ENCODE measurements at places on chromosomes 2 and 18.
A peak's percentile ranks its signal among the peaks of the same experiment; 100 is the strongest.

GRCh38 chr2:195543063-195543462, 114.0 kb upstream of the SLC39A10 start:
- DNase-seq, result no peak

- DNase-seq, result no peak
Measured at GRCh38 chr2:178954049-178954448, 95.9 kb downstream of the CCDC141 start.

DNA sequence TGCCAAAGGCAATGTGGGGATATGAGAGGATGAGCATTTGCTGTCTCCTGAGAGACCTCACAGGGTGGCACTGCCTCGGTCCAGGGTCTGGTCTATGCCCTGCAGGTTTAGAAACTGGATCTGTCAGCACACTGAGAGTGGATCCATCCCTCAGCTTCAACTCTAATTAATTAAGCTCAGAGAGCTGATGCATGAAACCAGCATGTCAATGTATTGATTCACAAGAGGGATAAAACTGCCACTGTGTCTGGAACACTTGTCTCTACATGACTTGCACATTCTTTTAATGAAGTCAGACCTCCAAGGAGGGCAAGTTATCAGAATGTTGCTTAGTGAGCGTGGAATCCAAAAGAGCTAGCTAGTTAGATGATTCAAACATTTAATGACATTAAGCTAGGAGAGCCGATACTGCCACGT, 22.5 kb upstream of the POLE4 start:
- DNase-seq, result no peak

GRCh38 chr18:57930476-57930875, 113.5 kb upstream of the NEDD4L start:
- no peak for DNase-seq

- no peak for DNase-seq
Measured at GRCh38 chr2:170891893-170892292, 37.2 kb upstream of the GORASP2 start.

DNA sequence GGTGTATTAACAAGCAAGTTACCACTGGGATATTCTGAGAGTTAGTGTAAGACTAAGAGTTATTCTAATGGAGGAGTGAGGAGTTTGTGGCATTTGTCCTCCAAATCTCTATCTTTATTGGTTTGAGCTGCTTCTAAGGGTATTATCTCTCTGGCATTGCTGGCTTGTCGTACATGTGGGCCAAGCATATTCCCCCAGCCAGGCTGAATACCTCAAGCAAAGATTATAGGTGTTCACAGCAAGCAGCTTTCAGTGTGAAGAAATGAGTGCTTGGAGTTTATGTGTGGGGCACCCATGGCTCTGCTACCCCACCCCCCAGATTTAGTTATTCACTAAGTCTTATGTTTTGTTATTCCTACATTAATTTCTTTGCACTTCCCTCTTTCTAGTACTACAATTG, 193.6 kb upstream of the FANCL start:
- no peak for DNase-seq

DNA sequence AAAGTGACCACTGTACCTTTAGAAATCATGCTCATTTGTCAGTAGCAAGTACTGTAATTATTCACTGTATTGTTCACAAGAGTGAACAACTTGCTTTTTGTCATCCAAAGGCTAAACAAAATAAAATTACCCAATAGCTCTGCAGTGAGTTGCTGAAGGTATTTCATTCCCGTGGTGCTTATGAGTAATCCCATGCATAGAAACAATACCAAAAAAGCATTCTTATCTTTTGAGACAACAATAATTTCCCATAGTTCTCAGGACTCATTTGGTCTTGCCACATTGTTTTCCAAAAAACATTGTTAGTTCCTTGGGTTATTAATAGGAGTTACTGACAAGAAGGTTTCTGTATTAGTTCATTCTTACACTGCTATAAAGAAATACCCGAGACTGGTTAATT, 503.2 kb upstream of the FAM98A start:
- DNase-seq, result no peak

GRCh38 chr2:58870704-58871103, 629.6 kb upstream of the FANCL start:
- peak; percentile 46 for DNase-seq

GRCh38 chr2:174025271-174026121, 60.3 kb upstream of the SP3 start:
- no peak for DNase-seq

GRCh38 chr2:210132239-210132638, 39.0 kb downstream of the KANSL1L start:
- DNase-seq, result no peak

- DNase-seq, result no peak
Measured at GRCh38 chr2:113887009-113887792, 2.7 kb upstream of the ACTR3 start.

DNA sequence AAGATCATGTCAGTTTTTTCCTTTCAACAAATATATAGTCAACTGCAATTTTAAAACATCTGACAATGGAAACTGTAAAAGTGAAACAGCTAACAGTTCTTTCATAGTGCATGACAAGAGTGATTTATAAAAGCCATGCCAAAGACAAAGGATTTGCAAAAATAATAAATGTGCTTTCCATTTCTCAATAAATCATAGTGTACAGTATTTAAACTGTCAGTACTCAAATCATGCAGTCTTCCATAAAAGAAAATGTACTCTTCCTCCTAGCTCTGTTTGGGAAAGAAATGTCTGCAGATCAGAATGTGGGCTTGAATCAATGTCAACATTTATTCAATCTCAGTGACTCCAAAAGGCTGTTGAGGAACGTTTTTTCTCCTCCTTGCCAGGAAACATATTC, 131.7 kb upstream of the PDE1A start:
- DNase-seq, result no peak

GRCh38 chr18:9708434-9709303, 568 bp downstream of the RAB31 start:
- DNase-seq, result no peak

DNA sequence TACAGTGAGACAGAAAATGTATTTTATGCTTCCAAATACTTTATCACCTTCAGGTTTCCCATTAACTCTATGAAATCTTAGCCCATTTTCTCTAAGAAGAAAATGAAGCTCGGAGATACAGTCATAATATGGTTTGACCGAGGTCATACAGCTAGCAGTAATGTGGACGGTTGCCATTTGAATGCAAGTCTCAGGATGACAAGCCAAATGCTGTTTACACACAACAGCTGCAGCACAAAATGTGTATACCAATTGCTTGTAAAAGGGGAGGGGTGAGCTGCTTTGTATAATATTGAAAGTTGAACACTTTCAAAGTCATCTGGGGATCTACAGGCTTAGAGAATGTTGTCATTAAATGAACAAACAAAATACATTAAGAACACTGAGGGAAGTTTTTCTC, 93.8 kb upstream of the FSIP2 start:
- no peak for DNase-seq

- no peak for DNase-seq
Measured at GRCh38 chr2:100739735-100740432, 80.1 kb upstream of the NPAS2 start.

- no peak for DNase-seq
Measured at GRCh38 chr2:73897934-73898333, 5.1 kb downstream of the ACTG2 start.

DNA sequence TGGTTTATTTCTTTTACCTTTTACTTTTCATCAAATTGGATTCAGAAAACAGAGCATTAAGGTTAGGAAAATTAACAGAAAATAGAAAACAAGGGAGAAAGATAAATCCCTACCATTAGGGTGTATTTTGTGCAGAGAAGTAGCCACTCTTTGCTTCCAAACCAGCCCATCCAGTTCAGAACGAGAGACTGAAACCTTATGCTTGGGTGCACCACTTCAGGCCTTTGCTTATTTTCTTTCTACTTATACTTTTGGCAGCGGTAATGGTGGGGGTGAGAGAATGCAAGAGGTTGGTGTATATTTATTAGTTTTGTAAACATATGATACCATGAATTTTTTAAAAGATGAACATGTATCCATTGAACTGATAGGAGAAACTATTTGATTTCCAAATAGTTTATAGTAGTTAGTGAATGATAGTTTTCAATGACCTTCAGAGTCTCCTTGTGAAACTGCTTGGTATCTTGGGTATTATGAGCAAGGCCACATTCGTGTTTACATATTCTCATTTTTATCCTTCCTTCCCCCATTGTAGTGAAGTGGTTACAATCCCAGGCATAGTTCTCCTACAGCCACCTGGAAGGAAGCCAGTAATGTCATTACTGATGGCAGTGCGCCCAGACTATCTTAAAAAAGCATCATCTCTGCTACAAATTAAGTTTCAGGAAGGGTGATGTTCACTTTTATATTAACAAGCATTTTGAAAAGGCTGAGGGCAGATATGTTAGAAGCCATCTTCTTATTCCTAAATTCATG, 60.8 kb downstream of the MFSD6 start:
- peak; percentile 31 for DNase-seq

DNA sequence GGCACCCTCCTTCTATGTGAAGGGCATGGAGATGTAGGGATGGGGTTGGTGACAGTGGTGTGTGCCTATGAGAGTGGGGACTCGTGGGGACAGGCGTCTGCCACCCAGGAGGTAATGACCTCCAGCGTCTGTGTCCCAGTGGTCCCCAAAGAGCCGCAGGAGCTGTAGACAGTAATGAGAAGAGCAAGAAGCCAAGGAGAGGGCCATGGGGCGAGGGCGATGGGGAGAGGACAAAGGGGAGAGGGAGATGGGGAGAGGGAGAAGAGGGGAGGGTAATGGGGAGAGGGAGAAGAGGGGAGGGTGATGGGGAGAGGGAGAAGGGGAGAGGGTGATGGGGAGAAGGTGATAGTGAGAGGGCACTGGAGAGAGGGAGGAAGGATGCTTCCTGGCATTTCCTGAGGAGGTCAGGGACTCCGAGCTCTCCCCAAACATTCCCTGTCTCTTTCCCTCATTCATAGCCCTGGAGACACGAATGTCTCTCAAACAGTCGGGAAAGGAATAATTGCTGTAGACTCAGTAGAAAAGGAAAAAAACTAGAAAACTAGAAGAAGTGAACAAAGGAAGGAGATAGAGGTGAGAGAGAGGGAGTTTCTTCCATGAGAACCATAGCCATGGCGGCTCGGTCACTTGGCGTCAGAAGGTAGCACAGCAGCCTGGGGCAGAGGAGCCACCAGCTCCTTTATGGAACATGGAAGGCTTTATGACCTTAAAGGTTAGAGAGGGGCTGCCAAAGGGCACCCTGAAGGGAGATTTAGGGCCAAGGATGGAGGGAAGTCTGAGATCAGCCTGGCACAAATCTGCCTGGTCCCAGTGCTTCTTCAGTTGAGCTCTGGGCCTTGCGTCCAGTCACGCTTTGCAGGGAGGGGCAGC, 39.5 kb downstream of the PSD4 start:
- DNase-seq, result no peak

DNA sequence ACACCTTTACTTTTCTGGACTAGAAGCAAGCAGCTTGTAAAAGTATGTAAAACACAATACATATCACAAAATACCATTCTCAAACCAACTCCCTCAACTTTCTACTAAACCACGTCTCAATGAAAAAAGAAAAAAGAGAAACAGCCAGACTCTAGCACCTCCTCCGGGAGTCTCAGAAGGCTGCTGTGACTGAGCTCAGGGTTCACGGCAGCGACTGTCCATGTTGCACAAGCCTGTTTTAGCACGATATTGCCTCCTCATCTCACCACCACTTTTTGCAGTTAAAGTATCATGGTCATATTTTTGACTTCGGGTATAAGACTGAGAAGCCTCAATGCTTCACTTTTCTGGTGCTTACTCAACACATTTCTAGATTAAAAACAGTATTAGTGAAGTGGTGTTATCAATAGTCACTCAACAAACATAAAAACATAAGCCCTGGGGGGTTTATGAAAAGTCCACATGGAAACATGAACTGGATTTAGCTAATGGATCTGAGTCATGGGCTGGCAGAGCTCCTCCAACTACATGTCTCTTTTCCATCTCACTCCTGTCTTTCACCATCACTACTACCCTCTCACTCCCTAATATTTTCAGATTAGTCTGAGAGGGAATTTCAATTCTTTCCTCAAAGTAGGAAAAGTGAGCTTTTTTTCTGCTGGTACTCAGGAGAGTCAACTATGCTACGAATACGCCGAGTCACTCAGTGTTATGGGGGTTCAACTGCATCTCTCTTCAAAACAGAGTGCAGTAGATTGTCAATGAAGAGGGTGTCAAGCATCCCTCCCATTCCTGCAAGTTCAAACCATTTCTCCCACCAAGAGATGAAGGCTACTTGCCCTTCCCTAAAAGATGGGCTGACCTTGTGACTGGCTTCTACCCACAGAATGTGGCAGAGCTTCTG, 113.7 kb downstream of the OSR1 start:
- no peak for DNase-seq

DNA sequence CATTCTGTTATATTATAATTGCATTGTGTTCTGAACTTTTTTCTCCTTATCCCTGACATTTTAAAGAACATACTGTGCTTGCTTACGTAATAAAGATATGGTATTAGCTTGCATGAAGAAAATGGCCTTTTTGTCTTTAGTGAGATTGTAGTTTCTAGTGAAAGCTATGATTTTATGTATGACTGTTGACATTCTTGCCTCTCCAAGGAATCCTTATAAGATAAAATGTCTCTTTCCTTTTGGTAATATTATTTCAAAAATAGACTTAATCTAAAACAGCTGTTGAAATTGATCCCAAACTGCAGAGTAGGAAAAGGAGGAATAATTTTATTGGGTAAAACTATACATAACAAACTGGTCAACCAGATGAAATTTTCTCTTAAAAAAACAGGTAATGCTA, 40.8 kb upstream of the CCDC102B start:
- no peak for DNase-seq

- no peak for DNase-seq
Measured at GRCh38 chr18:58591286-58591685, 37.6 kb downstream of the ALPK2 start.

DNA sequence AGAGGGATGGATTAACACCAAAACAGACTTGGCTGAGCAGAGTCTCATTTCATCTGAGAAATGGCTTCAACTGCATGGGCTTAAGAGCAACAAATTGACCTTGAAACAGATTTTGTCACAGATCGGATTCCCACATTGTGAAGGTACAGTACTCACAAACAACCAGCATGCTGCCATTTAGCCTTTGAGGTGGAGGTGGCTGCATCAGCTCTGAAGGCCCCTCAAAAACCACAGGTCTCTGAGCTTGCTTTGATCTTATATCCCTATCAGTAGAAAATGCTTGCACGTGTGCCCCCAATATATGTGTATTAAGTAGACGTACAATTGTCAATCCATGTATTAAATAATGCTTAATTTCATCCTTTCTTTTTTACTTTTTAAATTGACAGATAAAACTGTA, 6.2 kb downstream of the VWA3B start:
- DNase-seq, result no peak

DNA sequence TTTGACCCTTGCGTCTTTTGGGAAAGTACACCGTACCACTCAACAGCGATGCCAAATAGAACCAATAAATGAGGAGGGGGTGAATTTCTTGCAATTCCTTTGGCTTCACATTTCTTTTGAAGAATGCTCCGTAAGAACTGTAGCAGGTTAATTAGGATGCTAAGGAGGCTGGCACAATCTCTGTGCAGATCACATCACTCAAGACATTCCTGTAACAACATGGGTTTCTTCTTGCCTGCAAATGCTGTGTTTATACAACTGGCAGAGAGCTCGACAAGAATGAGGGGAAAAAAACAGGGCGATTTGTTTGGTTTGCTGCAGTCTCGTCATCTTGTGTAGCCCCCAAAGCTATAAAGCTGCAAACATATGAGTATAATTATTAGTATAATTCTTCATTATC, 424.8 kb upstream of the DCC start:
- no peak for DNase-seq
